ENCODE measurements at places on chromosomes 1 and 21.

DNA sequence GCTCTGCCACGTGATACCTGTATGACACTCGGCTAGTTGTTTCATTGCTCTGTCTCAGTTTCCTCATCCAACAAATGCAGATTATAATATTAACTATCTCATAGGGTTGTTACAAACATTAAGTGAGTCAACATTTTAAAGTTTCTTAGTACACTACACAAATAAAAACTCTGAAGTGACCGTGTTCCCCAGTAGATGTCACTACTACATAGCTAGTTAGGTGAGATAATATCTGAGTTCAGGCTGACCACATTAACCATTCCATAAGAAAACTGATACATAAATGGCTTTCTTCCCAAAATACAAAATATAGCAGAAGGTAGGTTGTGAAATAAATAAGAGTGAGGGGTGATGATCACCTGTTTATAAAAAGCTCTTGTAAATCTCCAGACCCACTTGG, 214.1 kb downstream of the NUF2 start:
- DNase-seq = no peak

DNA sequence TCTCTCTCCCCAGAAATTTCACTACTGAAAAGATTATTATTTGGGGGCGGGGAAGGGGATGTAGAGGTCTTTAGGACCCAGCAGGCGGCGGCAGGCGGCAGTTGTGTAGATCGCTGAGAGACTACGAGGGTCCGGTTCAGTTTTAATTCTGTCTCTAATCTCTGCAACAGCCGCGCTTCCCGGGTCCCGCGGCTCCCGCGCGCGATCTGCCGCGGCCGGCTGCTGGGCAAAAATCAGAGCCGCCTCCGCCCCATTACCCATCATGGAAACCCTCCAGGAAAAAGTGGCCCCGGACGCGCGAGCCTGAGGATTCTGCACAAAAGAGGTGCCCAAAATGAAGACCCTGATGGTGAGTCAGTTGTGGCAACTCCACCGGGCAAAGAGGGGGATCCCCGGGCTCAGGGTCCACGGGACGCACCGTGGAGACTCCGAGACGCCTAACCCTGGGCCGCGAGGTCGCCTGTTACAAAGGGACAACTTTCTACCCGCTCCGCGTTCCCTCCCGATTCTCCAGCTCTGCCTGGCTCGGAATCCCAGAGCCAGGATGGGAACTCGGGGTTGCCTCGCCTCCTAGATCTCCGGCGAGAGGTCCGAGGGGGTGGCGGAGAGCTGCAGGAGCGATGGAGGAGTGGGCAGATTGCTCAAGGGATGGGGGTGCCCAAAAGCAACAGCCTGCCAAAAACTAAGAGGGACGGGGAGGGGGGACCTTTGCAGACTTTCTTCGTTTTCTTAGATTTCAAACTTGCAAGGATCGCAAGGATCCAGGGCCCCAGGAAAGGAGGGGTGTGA, at the start of gene ST6GALNAC5:
Gene ST6GALNAC5 (plus strand): TSS at position 139 of the 789 bp plus-strand sequence.
- peak; percentile 53 for DNase-seq

GRCh38 chr1:9495854-9496374, 43.4 kb upstream of the SLC25A33 start:
- no peak for DNase-seq

- no peak for DNase-seq
Observed at GRCh38 chr21:42969193-42969600, 5.2 kb upstream of the PKNOX1 start.

DNA sequence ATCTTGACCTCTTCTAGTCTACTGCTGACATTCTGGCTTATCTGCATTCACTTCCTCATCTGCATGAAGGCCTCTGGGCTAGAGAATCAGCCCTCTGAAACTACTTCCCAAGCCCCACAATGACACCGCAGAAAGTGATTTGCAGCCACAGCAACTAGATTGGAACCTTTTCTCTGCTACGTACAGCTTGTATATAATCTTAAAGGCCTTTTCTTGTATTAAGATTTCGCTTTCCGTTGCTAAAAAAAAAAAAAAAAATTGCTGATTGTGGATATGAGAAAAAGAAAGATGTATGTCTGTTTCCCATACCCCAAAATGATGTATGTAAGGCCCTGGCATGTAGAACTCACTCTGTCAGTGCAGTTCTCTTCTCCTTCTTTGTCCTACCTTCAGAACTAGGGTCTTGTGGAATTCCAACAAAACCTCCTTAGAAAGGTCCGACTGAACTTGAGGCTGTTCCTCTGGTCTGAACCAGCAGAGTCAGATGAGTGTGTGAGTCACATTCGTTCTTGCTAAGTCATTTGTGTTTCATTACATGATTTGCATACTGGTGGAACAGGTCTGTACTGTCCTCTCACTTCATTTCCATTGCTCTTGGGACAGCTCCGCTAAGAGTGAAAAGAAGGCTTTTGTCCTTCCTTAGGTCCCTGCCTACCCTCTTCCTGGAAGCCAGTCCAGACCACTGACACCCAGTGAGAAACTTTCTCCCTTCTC, 62.7 kb downstream of the PLPP3 start:
- DNase-seq = no peak

- no peak for DNase-seq
Observed at GRCh38 chr1:222893255-222893654, 78.4 kb downstream of the DISP1 start.
